Calu3 (cell line): ENCODE measurements at places on chromosomes 12 and 14. TPM values are rescaled to one million over a fixed set of nuclear protein-coding genes. Genes with fewer than 3 reads are reported as not detected.

GRCh38 chr14:77104393-77104792, 6.3 kb downstream of the CIPC start:
- no peak for DNase-seq
- H3K4me1 ChIP-seq, result peaks cover 9% of the 10 kb centered on the region
- H3K36me3 ChIP-seq, result no peaks in the 10 kb centered on the region
- H3K27me3 ChIP-seq, result no peaks in the 10 kb centered on the region

The RNASE1 gene
- total RNA-seq, result 40.2 and 45.8 TPM in 2 replicates

DNA sequence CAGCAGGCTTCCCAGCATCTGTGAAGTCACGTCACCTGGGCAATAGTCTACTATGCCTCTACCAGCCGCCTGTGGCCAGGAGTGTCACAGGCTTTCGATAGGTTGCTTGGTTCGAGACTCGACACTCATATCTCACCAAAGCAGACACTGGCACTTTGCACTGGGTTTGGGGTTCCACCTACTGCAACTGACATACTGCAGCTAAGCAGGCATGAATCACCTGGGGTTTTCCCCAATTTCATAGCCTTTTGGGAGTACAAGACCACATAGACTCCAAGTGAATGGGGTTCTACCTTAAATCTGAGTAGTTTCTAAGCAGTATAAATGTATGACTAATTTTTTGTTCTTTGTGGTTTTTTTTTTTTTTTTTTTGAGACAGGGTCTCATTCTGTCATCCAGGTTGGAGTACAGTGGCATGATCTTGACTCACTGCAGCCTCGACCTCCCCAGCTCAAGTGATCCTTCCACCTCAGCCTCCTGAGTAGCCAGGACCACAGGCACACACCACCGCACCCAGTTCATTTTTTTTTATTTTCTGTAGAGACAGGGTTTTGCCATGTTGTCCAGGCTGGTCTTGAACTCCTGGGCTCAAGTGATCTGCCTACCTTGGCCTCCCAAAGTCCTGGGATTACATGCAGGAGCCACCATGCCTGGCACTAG, 32.1 kb downstream of the DMAC2L start:
- H3K4me1 ChIP-seq, result peaks cover 14% of the 10 kb centered on the region
- no peaks in the 10 kb centered on the region for H3K27me3 ChIP-seq
- H3K36me3 ChIP-seq, result no peaks in the 10 kb centered on the region
- no peak for DNase-seq

DNA sequence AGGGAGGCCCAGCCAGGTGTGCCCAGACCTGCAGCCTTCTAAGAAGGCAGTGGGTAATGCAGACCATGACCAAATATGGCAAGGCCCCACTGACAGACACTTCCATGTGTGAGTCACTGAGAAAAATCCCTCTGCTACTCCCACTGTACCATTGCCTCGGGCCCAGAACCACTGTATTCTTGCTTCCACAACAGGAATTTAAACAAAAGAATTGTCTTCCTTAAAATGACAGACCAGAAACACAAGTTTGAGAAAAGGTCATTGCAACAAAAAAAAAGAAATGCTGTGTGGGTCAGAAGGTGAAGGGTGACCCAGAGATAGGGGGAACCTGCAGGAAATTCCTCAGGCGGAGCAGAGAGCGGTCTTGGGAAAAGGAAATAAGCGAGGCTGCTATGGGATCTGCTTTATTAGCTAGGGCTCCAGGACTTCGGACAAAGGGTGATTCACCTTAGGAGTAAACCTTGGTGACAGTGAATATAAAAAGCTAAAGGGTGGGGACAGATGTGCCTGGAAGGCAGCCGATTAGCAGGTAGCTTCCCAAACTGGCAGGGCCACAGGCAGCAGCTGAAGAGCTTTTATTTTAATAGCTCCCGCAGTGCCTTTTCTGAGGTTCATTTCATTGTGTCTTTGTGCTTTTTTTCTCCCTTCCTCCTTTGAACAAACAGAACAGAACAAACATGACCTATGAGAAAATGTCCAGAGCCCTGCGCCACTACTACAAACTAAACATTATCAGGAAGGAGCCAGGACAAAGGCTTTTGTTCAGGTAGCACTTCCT, 185.3 kb upstream of the BCL2L14 start:
- peaks cover 74% of the 10 kb centered on the region for H3K36me3 ChIP-seq
- no peaks in the 10 kb centered on the region for H3K27me3 ChIP-seq
- peak; percentile 74 for DNase-seq
- H3K4me3 ChIP-seq, result peak overlapping the region; percentile 29
- H3K27ac ChIP-seq, result peak overlapping the region; percentile 69

GRCh38 chr12:106132175-106133135, 6.3 kb downstream of the NUAK1 start:
- peaks cover 38% of the 10 kb centered on the region for H3K4me1 ChIP-seq
- no peak overlapping the region for H3K4me3 ChIP-seq
- peak overlapping the region; percentile 16 for H3K27ac ChIP-seq
- no peak for DNase-seq
- no peaks in the 10 kb centered on the region for H3K27me3 ChIP-seq
- H3K36me3 ChIP-seq, result no peaks in the 10 kb centered on the region
